ENCODE measurements at places on chromosomes 7 and 10.

GRCh38 chr10:101888251-101888949 is 44.8 kb upstream of the KCNIP2 start:
- DNase-seq, result no peak

GRCh38 chr7:117113871-117114270 is 160.6 kb downstream of the ST7 start:
- DNase-seq, result peak; percentile 13

GRCh38 chr10:18473424-18474117 is 177.8 kb downstream of the NSUN6 start:
- no peak for DNase-seq

DNA sequence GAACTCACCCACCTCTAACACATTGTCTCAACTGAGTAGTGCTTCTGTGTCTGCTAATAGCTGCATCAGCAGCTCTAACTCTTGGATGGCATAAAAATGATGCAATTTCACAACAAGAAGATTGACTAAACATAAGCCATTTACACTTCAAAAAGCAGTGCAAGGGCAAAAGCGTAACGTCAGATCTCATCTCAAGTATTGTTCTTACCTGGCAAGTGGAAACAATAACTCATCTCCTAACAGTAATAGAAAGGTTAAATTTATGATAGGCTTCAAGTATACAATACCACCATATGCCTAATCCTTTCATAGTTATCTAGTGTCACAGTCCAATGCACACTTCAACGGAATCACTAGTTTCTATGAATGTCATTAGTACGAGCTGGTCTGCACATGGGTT is 14.8 kb downstream of the TPK1 start:
- DNase-seq, result no peak

DNA sequence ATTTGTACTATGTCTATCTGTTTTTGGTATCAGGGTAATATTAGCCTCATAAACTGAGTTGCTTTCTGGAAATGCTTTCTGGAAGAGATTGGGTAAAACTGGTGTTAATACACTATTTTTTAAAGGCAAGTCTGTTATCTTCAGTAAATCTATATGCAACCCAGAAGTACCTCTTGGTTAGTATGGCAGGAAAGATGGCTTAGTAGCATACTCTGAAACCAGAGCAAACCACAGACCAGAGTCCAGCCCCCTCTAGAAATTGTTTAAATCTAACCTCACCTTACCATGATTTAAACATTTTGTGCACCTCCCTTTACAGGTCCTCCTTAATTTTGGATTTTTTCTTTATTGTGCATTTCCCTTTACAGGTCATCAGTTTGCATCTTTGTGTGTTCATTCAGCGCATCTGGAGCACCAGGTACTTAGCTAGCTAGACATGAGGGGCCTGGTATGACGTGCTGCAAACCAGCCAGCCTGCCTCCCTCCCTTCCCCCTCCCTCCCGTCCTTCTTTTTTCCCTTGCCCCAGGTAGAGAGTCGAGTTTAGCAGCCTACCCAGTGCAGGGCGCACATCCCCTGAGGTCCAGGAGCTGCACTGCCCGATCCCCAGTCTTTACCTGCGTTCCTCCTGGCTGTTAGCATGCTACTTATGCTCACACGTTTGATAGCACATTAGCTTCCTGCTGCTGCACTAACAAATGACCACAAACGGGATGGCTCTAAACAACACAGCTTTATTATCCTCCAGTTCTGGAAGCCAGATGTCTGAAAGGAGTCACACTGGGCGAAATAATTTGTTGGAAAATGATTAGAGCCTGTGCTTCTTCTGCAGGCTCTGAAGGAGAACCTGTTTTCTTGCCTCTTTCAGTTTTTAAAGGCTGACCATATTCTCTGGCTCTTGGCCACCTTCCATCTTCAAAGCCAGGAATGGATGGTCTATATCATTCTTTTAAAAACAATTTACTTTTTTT is 299.9 kb upstream of the HABP2 start:
- DNase-seq, result no peak

DNA sequence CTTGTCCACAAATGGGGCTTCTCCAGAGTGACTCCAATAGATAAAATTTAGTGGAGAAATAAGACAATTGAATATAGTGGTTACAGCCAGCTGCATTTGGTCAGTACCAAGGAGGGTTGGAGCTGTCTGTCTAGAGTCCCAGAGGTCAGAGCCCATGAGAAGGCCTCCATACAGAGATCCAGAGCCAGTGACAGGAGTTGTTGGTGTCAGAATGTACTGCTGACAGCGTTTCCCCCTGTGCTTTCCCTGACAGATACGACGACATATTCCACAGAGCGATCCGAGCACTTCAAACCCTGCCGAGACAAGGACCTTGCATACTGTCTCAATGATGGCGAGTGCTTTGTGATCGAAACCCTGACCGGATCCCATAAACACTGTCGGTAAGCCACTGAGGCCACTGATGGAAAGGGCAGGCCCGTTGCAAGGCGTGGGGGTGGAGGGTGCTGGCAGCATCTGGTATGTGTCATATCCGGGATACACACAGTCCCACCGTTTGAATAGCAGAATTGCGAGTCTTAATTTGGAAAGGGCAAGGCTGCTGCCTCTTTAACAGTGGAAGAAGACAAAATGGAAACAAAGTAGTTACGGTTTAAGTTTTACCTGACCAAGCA is 483.6 kb downstream of the NRG3 start:
- DNase-seq, result no peak

- DNase-seq, result no peak
Observed at GRCh38 chr7:65441010-65441409, 67.4 kb downstream of the ZNF92 start.

DNA sequence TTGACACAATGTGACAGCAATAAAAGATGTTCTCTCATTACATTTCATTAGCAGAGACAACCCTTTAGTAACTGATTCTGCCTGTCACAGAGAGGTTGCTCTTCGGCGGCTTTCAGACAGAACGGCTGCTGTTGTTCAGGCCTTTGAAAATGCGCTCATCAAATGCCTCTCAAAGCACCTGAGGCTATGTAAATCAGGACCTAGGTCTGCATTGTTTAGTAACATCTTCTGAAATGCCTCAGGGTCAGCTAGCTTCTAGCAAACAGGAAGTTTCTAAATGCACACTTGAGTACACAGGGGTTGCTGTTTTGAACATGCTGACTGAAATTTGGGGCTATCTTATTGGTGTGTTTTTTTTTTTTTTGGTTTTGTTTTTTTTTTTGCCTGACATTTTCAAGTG is 143.3 kb upstream of the DKK1 start:
- no peak for DNase-seq

DNA sequence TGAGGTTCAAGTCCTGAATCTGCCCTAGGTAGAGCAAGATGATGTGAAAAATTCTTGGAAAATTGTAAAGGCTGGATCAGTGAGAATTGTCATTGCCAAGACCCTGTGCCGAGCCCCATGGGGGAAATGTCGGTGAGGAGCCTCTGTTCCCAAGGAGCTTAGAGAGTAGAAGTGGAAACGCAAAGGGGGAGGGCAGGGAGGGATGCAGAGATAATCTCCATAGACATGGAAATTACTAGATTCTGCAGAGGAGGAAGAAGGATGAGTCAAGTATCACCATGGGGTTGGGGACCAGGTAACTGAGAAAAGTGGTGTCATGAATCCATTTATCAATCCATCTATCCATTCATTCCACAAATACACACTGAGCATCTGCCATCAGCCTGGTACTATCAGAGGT is 26.0 kb downstream of the DUSP5 start:
- no peak for DNase-seq

- DNase-seq, result no peak
Observed at GRCh38 chr7:57328963-57329362, 121.0 kb upstream of the ZNF716 start.

GRCh38 chr7:128863433-128863989 is 855 bp downstream of the ATP6V1F start:
- DNase-seq, result peak; percentile 43

GRCh38 chr7:49860293-49860692 is 86.9 kb downstream of the VWC2 start:
- no peak for DNase-seq

Measured in NCI-H1092 (cell line).